ENCODE measurements at places on chromosomes 11 and 22.

GRCh38 chr22:46774980-46775849, 12.8 kb downstream of the TBC1D22A start:
- DNase-seq = no peak

DNA sequence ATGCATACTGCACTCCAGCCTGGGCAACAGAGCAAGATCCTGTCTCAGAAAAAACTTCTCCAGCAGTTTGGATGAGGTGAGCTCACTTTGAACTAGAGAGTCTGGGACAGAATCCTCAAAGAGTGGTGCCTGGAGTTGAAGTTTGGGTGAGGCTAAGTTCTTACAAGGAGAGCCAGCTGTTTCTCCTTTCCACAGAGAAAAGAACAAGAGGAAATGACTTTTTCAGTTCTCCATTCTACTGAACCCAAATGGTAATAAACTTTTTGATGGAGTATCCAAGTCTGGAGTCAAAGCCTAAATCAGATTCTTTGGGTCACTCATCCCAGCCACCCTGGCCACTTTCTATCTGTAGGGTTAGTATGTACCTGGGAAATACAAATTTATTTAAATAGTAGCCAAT, 102.7 kb downstream of the TRAF6 start:
- no peak for DNase-seq

DNA sequence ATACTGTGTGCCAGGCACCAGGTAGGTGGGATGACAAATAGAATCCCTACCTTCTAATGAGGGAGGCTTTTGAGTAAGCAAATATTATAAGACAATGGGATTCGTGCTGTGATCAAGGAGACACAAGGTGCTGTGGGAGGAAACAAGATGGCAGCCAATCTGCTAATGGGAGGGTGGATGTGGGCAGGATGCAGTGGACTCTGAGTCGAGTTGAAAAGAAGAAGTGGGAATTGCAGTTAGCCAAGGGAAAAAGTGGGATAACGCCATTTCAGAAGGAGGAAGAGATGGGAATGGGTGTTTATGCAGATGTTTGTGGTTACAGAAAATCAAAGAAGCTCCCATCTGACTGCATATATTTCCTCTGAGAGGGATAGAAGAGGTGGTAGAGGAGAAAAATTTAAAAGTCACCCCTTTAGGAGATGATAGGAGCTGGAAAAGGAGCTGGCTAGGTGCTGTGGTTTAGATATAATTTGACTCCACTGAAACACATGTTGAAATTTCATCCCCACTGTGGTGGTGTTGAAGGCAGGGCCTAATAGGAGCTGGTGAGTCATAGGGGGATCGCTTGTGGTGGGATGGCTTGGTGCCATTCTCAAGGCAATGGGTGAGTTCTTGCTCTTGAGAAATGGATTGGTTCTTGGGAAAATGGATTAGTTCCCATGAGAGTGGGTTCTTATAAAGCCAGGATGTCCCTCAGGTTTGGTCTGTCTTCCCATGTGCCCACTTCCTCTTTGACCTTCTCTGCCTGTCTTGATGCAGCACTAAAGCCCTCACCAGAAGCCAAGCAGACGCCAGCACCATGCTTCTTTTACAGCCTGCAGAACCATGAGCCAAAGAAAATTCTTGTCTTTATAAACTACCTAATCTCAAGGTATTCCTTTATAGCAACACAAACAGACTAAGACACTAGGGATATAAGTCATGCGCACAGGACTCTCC, 30.0 kb upstream of the POU2AF1 start:
- no peak for DNase-seq

DNA sequence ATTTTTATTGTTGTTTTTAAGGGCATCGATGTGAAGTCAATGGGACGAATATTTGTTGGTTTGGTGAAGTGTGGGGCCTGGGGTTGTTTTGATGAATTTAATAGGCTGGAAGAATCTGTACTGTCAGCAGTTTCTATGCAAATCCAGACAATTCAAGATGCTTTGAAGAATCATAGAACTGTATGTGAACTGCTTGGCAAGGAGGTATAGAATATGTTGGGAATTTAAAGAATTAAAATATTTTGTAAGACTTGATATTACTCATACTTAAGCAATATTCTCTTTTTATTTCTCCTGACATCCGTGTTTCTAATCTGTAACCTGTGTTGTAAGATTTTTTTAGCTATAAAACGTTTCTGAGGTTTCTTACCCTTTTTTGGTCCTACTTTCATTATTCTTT, 61.6 kb downstream of the DYNC2H1 start:
- no peak for DNase-seq

DNA sequence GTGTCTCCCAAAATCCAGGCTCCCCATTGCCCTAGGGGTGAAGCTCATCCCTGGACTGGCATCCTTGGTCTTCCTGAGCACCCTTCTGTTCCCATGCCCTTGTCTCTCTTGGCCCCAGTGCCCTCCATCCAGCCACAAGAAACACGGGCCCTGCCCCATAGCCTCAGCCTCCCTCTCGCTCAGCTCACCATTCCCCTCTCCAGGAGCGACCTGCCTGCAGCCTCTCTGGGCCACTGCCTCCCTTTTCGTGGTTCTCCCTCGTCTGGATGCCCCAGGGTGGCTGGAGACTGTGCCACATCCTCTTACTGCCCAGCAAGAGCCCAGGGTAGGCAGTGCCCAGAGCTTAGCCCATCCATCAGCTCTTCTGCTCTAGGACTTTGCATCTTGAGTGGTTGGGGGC, 532.1 kb downstream of the TBC1D22A start:
- no peak for DNase-seq
